ENCODE measurements at places on chromosomes 3 and 15.

DNA sequence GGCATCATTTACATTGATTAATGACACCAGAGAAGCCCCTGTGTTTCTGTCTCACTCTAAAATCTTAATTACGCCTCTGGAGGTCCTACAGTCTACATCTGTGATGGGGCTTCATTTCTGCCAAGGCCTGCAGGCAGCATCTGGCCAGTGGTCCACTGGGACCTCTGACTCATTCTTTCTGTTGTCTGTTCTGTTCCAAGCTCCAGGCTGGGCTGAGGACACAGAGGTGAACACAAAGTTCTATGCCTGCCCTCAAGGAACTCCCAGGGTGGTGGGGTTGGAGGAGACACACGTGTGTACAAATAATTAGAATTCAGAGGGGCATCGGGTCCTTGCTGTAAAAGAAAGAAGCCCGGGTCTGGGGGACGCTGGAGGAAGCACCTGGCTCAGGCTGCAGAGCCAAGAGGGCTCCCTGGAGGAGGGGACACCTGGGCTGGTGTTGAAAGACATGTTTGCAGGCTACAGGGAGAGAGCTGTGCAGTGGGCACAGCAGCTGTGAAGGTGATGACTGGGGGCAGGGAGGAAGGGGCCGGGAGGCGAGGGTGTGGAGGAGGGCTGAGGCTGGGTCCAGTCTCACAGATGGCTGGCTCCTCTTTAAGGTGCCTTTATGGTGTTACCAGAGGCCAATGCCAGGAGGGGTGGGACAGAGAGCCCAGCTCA lies 103.3 kb upstream of the PRR23E start:
- DNase-seq, result peak; percentile 35

DNA sequence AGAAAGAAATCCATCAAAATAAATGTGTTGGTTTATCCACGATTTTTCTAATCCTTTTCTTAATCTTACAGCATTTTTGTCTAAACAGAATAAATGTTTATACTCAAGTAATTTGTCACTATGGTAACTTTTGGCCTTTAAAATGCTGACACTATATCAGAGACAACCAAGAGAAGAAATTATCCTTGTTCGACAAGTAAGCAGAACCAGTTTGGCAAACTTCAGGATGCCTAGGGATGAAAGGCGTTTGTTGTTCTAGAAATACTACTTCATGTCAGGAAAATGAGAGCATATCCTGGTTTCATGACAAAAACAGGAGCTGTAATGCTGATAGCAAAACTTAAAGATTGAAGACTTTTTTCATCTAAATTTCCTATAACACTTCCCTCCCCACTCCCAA lies 308.0 kb upstream of the ATP11B start:
- DNase-seq, result no peak

GRCh38 chr3:80079886-80080285 lies 312.1 kb upstream of the ROBO1 start:
- DNase-seq, result no peak

DNA sequence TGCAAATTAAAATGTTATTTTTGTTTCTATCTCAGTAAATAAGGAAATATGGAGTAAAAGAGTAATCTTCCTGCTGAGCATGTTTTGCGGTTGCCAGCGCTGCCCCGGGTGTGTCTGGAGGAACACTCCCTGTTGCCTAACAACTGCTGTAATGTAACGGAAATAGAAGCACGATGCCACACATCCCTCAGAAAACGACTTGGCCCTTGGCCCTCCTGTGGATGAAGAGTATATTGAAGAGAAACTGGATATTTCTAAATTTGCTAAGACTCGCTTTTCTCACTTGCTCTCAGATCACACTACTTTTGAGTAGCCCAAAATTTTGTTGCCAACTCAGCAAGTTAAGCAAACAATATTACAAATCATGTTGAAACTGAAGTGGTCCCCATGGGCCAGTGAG lies 18.9 kb downstream of the CX3CR1 start:
- DNase-seq, result peak; percentile 97

GRCh38 chr3:133487920-133488540 lies 85.5 kb upstream of the CDV3 start:
- DNase-seq, result no peak

All from lower leg skin (tissue), 4 donors.